Activated T-helper 1 cell treated with anti-CD3 and anti-CD28 coated beads, Interleukin-12 subunit alpha, Interleukin-12 subunit beta, Interleukin-2, Interleukin-4 antibody, amounts not matched to agents 30 ng/mL and 10 ng/mL and 1 ng/mL, durations not matched to agents 14 hours and 24 hours and 36 hours (primary cell): ENCODE measurements at places on chromosomes 4 and X. TPM values are rescaled to one million over a fixed set of nuclear protein-coding genes. Genes with fewer than 3 reads are reported as not detected.
A peak's percentile ranks its signal among the peaks of the same experiment; 100 is the strongest.

GRCh38 chr4:145034727-145035211 lies 63.2 kb downstream of the ANAPC10 start:
- DNase-seq: no peak

DNA sequence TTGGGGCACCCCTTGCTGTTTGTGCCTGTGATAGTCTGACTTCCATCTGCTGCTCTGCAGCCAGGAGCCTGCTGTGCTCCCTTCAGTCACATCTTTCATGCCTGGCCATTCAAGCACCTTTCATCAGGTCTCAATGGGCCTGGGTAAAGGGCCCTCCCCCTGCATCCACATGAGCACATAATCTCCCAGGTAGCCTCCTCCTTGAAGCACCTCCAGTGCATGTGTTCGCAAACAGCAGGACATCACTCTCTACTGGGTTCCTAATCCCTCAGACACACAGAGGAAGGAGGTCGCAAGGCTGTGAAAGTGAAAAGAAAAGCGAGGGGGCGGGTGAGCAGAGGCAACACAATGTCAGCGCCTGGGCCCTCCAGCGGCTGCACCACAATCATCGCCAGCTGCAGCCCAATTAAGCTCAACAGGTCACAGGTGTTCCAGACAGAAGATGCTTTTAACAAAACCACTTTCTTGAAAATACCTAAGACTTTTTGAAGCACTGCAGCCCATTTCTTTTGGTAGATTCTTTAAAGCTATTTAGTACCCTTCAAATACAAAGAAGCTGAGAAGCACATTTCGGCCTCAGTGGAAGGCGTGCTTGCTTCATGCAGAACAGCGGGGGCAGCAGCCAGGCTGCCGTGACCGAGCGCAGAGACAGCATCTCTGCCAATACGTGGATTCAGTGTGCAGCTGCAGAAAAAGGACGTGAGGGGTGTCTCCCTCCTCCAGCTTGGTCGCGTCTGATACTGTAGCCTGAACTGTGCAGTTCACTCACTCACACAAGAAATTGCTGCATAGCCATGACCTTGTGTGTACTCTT lies 92.2 kb upstream of the SPRY1 start:
- DNase-seq: no peak

Gene FATE1
- total RNA-seq: not detected in 2 replicates

- DNase-seq: no peak
Observed at GRCh38 chrX:64169988-64170387, 35.5 kb downstream of the AMER1 start.

DNA sequence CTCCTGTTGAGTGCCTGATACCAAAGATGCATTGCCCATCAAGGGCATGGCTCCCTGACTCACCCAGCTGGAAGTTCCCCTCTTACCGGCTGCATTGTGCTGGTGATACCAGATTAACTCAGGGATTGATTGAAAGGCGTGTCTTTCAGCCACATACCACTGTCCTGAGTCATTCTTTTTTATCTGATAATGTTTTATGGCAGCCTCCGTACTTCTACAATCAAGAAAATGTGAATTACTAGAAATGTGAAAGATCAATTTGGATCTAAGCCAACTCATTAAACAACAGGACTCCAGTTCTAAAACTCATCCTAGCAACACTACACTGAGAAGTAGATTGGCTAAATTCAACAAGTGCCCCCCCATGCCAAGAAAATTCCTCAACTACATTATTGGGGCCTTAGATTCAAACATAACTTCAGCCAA lies 40.0 kb downstream of the TXK start:
- DNase-seq: no peak

- DNase-seq: no peak
Observed at GRCh38 chr4:1981251-1982058, 27.3 kb downstream of the NELFA start.

Gene MSANTD1
- 0.73 and 1.2 TPM in 2 replicates for total RNA-seq

Gene ZNF630
- total RNA-seq: 0.24 and 0.29 TPM in 2 replicates

DNA sequence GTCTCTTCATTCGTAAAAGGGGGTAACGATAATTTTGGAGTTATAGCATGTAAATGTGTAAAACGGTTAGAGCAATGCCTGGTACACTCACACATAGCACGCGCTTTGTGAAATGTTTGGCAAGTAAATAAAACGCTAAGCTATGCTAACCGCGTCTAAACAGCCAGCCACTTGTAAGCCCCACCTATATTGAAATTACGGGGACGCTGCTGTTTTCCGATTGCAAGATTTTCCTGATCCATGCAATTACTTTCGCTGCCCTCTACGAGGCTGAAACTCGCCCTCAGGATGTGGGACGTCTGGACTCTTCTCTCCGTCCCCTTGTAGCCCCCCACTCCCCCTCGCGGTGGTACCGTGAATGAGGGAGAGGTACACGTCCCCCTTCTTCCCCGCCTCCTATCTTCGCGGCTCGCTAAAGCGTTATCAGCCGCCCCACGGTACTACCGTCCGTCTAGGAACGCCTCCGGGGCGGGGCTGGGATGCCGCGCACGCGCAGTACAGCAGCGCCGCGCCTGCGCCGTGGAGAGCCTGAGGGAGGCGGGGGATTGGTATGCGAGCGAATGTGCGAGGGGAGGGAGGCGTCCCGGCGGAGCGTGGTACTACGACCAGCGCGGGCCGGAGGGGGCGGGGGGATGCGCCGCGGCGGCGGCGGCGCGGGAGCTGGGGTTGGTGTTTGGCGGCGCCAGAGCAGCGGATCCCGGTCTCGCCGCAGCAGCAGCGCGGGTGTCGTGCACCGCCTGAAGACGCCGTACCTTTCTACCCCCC lies at the start of gene STIM2:
TSS of gene STIM2 (plus strand) at position 685 of the 765 bp plus-strand sequence.
- peak; percentile 100 for DNase-seq

Gene DCAF12L2
- total RNA-seq: not detected in 2 replicates

Gene PPEF2
- not detected in 2 replicates for total RNA-seq

DNA sequence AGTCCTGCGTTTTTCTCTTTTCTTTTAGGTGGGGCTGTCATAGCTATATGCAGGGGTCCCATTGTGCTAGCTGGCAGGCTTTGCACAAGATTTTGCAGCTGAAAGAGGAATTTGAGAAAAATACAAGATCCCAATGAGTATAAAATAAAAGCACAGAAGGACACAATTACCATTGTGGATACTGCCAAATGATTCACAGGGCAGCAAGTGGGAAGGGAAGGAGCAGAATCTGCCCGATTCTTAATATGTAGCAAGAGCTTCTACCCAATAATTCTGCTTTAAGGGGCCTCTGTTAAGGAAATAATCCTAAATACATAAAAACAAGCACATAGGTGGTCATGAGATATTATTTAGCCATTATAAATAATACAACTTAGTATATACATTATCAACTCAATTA lies 25.9 kb upstream of the ING2 start:
- DNase-seq: no peak

DNA sequence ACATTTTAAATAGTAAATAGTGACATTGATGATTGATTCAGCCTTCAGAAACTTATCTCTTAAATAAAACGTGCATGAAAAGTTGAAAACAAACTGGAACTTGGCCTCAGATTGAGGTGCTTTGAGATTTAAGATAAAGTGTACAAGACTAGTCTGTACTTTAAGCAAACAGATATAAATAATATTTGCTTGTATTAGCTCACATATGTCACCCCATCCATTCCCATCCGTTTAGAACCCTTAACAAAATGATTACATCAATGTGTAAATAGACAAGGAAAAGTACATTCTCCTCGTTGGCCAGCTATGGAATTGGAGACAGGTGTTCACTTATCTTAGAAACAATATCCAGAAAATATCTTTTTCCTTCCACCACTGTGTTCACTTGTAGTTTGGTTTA lies 130.8 kb downstream of the BANK1 start:
- no peak for DNase-seq

Gene NPY1R
- not detected in 2 replicates for total RNA-seq

Gene CLGN
- not detected in 2 replicates for total RNA-seq

- peak; percentile 2 for DNase-seq
Observed at GRCh38 chrX:56564164-56564885, 898 bp downstream of the UBQLN2 start.

Gene PHEX
- total RNA-seq: 12.8 and 14.3 TPM in 2 replicates

DNA sequence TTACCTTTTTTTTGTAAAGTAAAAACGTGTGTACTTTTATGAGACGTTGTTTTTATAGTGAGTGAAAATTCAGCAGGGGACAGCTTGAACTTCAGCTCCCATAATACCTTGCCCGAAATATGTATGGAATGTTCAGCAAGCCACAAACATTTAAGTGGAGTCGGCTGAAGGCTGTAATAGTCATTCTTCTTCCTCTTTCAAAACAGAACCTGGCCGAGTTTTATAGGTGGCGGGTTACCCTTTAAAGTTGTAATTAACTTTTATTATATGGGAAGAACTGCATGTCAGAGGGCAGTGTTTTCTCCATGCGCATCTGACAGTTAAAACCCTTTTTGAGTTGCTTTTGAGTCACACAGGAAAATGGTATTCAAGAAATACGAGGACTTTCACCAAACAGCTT lies 50.7 kb downstream of the CLDN34 start:
- no peak for DNase-seq

- no peak for DNase-seq
Observed at GRCh38 chrX:109535578-109535977, 1.1 kb upstream of the NXT2 start.

Gene APOOL
- 16.3 and 18.2 TPM in 2 replicates for total RNA-seq

GRCh38 chr4:70737006-70737405 lies 15.2 kb downstream of the RUFY3 start:
- DNase-seq: no peak

DNA sequence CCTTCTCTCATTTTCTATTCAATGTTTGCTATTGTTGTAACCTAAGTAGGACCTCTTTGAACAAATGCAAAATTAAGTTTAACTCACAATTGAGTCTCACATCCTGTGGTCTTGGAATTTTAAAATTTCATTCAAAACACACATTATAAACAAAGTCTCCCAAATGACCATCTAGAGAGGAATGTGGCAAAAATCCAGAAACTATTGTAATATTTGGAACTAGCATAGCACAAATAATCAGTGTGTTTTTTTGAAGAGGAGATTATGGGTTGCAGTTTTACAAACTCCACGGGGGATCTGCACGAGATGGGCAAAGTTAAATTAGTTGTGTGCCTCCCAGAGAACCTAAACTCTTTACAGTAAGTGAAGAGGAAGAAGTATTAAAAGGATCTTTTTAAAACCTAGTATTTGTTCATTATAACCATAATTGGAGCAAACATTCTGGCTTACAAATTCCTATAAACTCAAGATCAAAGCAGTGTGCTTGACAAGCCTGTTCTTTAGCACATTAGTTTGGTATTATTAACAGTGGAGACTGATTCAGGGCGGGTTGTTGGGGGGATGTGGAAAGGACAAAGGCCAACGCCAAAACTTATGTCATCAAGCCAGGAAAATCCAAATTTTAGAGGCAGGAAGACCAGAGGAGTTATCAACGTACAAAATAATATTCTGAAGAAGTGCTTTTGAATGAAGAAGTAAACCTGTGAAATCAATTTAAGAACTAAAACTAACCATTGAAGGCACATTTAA lies 22.4 kb upstream of the RBPJ start:
- DNase-seq: no peak

Gene DCHS2
- total RNA-seq: not detected in 2 replicates

GRCh38 chr4:184662236-184662635 lies 12.7 kb downstream of the PRIMPOL start:
- DNase-seq: no peak

GRCh38 chr4:39312816-39313215 lies 53.3 kb downstream of the RFC1 start:
- DNase-seq: no peak
